Stimulated activated CD8-positive, alpha-beta memory T cell treated with anti-CD3 and anti-CD28 coated beads, Interleukin-4, amount 100 ng/mL, for 4 hours (primary cell): ENCODE measurements at places on chromosomes 4 and X.

DNA sequence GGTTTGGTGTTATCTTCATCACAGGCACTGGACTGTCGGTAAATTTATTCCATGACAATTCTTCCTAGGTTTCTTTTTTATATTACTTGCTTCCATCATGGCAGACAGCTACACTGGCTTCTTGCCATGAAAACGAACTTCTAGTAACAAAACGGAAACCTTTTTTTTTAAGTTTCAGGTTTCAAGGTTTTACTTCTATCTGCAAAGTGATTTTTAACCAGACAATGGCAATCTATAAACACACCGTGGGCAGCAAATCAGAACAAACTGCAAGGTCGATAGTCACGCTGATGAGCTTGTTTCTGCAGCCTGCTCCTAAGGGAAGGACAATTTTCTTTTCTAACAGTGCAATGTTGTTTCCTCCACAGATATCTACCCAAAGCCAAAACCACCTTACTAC, 29.9 kb downstream of the XG start:
- DNase-seq = no peak

DNA sequence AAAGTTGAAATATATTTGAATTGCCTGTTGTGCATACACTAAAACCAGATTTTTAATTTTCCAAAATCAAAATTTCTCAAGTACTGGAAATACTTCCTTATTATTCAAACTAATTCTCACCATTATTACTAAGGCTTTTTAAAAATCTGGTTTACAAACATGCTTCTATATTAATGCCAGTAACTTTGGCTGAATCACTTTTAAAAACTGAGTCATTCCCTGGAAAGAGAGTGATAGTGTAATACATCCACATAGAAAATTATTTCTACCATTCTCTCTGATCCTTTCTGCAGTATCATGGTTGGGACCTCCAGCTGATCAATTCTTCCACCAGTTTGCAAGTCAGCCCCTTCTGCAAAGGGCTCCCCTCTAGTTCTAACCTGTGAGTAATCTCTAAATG, 165.3 kb upstream of the FAM241A start:
- DNase-seq = no peak

DNA sequence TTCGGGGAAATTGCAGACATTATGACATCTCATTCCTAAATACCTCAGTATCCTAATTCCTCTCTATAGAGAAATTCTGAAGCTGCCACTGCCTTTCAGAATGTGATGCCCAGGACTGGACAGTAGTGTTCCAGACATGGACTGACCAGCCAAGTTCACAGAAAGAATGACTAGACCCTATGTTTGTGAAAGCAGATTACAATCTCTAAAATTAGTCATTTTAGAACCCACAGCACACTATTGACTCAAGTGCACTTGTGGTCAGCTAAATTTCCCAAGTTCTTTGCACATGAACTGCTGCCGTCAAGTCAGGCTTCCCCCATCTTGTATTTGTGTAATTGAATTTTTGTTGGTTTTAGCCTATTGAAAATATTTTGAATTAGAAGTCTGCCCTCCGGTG, 81.0 kb upstream of the ESX1 start:
- no peak for DNase-seq

GRCh38 chrX:84475101-84475500, 27.2 kb downstream of the HDX start:
- no peak for DNase-seq

DNA sequence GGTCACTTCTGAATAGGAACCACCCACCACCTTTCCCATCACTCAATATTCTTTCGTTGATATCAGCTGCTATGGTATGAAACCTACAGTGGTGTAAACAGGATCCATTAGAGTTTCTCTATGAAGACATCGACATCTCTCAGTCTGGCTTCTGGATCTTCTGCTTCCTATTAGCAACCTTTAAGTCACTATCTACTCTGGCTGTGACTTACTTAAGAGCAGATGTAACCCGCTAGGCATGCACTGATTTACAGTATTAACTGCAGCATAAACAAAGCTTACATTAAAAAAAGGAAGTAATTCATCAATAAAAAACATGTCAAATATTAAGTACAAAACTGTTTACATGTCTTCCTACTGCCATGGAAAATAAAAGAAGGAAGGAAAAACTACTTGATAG, 96.4 kb downstream of the ANAPC10 start:
- no peak for DNase-seq

GRCh38 chrX:1360171-1360570, 23.6 kb downstream of the IL3RA start:
- no peak for DNase-seq

DNA sequence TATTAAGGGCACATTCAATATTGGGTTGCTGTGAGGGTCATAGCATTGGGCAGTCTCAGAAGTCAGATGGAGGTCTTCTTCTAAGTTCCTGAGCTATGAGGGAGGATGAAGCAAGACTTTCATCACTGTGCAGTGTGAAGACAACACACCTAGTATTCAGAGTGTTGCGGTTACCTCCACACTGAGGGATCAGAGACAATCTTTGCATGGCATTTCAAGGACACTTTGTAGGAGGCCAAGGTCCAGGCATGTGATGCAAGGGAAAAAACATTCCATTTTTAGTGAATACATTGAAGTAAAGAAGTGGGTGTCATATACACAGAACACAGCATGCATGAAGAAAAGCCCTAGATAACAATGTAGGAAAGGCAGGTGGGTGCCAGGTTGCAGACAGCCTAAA, 481.2 kb upstream of the DIPK2B start:
- DNase-seq = no peak

- DNase-seq = no peak
Observed at GRCh38 chr4:158836002-158836369, 67.2 kb downstream of the FNIP2 start.

DNA sequence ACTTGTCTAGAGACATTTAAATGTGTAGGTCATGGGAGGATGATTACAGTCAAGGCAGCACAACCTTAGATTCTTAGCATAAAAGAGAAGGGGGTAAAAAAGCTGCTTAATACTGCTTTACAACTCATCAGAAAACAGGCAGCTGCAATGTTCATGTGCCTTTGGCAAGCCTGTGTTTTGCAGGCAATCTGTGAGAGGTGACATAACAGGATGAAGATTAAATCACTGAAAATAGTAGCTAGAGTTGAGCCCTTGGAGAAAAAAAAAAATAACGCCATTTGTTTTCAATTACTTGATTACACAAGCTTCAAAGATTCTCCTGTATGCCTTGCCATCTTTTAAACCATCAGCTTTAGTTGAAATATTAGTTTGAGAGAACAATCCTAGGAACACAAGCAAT, 847.6 kb upstream of the LCORL start:
- no peak for DNase-seq

DNA sequence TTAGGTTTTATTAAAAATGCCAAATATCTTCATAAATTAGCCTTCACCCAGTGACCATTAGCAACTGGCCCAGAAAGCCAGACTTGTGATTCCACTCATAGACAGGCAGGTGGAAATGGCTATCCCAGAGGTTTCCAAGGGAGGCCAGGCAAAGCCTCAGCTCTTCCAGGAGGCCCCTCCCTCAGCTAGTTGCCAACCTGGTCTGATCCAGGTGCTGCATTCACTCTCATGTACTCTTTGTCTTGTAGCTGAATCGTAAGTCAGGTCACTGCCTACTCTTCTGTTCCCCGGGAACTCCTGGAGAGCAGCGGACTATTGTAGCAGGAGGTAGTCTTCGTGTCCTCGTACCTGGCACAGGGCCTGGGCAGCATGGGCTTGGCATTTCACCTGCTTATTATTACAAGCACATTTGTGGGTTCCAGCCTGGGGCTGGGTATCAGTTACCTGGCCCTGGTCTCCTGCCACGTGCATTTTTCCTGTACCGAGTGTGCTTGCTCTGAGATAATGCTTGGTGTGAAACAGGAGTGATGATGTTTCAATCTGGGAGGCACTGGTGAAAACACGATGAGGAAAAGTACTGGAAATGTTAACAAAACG, 101.6 kb downstream of the FAM193A start:
- DNase-seq = no peak

GRCh38 chrX:54484666-54485065, 11.4 kb downstream of the FGD1 start:
- no peak for DNase-seq

- no peak for DNase-seq
Observed at GRCh38 chr4:66275411-66276038, 605.2 kb upstream of the EPHA5 start.

DNA sequence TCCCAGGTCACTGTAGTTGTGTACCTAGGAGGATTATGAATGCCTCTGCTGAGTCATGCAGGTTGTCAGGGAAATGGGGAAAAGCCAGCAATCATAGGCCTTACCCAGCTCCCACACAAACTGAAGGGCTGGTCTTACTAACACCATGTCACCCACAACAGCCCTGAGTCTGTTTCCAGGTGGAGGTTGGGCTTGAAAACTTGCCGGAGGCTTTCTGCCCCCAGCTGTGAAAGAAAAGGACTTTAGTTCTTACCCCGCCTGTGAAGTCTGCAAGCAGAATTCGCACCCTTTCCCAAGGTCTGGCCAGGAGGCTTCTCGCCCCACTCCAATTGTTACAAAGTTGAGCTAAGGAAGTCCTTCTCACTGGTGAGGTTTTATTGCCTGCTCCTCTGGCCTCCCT, 143.9 kb downstream of the RPS6KA6 start:
- no peak for DNase-seq

DNA sequence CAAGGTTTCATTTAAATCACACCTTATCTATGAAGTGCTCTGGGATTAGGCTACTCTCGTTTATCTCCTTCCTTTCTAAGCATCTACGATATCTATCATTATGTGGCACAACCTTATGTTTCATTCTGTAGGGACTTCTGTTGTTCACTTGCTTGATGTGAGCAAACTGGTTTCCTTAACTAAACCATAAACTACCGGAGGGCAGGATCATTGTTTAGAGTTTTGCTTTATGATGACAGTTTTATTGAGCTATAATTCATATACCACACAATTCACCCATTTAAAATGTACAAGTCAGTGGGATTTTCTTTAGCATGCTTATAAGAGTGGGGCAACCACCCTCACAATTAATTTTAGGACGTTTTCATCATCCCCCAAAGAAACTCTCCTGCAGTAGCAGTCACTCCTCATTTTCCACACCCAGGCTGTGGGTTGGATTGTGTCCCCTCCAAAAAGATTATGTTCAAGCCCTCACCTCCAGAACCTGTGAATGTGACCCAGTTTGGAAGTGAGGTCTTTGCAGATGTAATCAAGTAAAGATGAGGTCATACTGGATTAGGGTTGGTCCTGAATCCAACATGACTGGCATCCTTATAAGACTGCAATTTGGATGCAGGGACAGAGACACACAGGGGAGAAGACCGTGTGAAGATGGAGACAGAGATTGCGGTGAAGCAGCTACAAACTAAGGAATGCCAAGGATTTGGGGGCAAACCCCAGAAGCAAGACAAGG, 42.1 kb upstream of the SH3RF1 start:
- no peak for DNase-seq

- DNase-seq = no peak
Observed at GRCh38 chr4:113905301-113905700, 74.1 kb downstream of the ARSJ start.

DNA sequence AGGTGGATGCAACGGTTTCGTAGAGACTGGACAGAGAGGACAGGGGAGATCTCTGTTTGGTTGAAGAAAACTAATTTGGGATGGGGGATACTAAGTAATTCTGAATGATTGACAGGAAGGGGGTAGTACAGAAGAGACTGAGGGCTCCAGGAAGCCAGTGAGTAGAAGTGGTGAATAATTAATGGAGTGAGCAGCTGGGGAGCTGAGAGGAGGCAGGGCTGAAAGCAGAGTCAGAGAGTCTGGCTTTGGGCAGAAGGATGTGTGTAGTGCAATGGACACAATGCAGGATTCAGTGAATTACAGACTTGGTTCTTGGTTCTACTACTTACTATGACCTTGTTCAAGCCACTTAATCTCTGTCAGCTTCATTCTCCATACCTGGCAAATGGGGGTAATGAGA, 161.7 kb downstream of the RBMX2 start:
- no peak for DNase-seq

- no peak for DNase-seq
Observed at GRCh38 chr4:75683482-75684155, 10.4 kb upstream of the G3BP2 start.

DNA sequence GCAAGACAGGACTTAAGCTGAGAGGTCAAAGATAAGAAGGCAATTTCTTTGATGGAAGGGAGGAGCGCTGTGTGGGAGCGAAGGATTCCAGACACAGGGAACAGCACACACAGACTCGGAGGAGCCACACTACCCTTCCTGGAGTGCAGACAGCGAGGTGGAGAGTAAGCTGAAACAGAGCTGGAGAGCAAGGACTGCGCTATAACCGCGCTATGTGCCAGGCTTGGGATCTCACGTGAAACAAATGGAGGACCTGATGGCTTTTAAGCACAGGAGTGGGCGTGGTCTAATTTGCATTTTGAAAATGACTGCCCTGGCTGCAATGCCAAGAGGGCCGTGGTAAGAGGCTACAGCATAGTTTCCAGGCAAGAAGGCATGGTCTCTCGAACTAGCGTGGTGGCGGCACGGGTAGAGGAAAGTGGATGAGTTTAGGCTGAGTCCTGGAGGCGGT, 113.9 kb upstream of the SORBS2 start:
- DNase-seq = no peak

- no peak for DNase-seq
Observed at GRCh38 chr4:2365913-2366210, 52.6 kb downstream of the ZFYVE28 start.

DNA sequence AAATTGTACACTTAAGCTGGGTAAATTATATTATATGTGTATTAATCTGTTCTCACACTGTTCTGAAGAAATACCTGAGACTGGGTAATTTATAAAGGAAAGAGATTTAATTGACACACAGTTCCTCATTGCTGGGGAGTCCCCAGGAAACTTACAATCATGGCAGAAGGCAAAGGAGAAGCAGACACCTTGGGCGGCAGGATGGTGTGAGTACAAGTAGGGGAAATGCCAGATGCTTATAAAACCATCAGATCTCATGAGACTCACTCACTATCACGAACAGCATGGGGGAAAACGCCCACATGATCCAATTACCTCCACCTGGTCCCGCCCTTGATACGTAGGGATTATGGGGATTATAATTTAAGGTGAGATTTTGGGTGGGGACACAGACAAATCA, 34.9 kb downstream of the PDE5A start:
- DNase-seq = no peak
